ENCODE measurements at places on chromosomes 16 and 17.

GRCh38 chr17:62566996-62567578 is 60.4 kb upstream of the MRC2 start:
- DNase-seq, result no peak

DNA sequence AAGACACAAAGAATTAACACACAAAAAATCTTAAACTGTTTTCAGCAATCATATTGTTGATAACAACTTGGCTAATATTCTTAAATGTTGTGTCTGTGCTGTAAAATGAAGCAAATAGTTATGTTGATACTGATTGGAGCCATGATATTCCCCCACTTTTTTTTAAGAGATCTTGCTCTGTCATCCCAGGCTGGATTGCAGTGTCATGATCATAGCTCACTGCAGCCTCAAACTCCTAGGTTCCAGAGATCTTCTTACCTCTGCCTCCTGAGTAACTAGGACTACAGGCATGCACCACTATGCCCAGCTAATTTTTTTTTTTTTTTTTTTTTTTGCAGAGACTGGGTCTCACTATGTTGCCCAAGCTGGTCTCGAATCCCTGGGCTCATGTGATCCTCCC is 26.0 kb downstream of the BBS2 start:
- no peak for DNase-seq

GRCh38 chr16:2253293-2253692 is 1.9 kb upstream of the ECI1 start:
- DNase-seq, result no peak

DNA sequence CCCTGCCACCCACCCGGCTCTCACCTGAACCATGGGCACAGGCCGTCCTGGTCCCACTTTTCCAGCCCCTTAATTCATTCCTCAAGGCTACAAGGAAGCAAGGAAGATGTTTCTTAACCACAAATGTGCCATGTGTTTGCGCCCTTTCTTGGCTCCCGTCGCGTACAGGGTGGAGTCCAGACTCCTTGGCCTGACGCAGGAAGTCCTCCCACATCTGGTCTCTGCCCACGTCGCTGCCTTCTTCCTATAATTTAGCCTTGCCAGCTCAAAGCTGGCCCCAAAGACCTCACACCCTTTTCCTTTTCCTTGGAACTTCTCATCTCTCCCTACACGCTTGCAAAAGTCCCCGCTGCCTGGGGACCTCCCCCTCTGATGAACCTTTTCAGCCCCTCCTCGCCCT is 38.8 kb upstream of the BHLHA9 start:
- DNase-seq, result no peak

- DNase-seq, result no peak
Measured at GRCh38 chr17:69588827-69589239, 174.3 kb downstream of the MAP2K6 start.

- DNase-seq, result no peak
Measured at GRCh38 chr17:69593351-69593715, 178.8 kb downstream of the MAP2K6 start.

- peak; percentile 54 for DNase-seq
Measured at GRCh38 chr17:58447039-58447975, 30.0 kb upstream of the RNF43 start.

- DNase-seq, result peak; percentile 77
Measured at GRCh38 chr17:78304549-78305037, 55.3 kb downstream of the SOCS3 start.

DNA sequence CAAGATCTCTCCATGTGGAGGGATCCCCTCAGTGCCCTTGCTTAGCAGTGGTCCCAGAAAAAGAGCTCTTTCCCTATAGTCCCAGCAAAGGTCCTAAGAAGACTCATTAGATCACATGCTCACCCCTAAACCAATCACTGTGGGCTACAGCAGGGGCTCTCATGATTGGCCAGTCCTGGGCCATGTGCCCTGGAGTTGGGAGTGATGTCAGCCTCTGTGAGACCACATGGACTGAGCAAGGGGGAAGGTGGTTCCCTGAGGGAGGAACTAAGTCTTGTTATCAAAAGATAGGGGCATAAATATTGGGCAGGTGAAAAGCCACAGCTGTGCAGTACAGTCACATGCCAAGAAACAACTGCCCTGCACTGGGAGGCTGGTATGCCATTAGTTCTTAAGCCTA is 51.3 kb downstream of the SCNN1B start:
- no peak for DNase-seq

- no peak for DNase-seq
Measured at GRCh38 chr17:72184805-72185204, 64.0 kb downstream of the SOX9 start.

GRCh38 chr17:18925187-18925586 is 26.8 kb upstream of the SLC5A10 start:
- DNase-seq, result no peak

DNA sequence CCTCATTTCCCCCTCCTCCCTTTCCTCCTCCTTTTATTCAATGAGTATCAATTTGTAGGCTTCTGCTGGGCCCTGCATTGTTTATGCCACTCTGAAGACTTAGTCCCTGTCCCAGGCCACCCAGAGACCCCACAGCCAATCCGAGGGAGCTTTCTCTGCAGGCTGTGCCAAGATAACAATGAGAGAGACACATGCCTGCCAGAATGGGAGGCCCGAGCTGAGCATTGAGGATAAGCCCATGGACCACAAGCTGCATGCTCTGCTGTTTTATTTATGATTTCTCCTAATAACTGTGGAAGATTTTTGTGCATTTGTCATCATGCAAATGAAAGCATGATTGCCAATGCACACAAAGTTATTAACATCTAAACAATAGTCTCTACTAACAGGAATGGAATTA is 3.0 kb downstream of the RCVRN start:
- DNase-seq, result peak; percentile 58

DNA sequence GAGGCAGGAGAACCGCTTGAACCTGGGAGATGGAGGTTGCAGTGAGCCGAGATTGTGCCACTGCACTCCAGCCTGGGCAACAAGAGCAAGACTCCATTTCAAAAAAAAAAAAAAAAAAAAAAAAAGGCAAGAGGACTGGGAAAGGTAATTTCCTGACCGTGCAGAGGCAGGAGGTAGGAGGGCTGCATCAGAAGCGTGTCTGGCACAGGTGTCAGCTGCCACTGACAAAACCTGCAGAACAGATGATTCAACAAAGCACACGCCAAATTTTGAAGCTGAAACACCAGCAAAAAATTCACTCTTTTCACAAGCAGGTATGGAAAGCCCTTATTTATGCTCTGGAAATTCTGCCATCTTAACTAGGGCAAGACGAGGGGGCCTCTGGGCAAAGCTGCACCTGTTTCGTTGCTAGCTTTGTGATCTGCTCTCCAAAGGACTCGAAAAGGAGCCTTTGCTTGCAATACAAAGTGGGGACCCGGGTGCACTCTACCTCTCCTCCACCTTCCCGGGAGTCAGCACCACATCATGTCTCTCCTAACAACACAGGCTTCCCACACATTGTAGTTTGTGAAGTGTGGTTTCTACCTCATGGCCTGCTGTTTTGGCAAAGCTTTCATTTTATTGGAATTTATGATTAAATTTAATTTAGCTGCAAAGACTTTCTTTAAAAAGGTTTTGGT is 33.7 kb downstream of the USP22 start:
- DNase-seq, result no peak
